ENCODE measurements at places on chromosomes 4 and X.

DNA sequence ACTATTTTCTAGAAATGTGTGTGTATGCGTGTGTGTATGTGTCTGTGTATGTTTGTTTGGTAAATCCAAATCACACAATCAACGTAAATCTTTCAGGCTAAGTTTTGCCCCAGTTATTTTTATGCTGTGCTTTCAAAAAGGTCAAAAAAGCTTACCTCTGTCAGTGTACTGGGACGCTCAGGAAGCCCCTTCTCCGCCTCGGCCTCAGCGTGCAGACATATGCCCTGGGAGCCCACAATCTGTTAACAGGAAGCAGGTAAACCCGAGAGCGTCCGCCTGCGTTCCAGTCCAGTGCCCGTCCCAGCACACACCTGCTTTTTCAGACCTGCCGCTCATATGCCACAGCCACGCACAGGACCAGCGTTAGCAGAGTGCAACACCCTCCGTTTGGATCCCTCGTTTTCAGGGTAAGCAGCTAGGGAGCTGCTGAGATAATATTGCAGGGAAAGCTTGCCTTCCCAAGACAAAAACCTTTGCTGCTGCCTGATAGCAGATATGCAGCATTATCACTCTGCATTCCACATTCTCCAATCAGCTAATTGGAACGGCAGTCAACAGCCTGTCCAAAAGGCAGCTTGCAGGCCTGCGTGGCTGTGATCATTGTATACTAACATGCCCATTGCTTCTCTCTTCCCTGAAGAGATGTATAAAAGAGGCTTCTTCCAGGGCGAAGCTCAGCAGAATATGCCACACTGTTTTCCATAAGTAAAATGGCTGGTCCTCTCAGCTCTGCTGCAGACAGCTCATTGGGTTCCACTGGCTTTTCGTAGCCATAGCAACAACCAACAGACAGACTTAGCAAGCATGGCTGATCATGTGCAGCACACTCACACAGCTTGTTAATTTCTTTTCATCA is at the start of gene SORBS2:
Gene SORBS2, minus strand, starts transcription at position 686 of the 856 bp plus-strand sequence. CDS start 121,623 bp downstream, outside the sequence.
- DNase-seq = peak; percentile 80

GRCh38 chrX:119602701-119603255 is 3.4 kb downstream of the NKRF start:
- no peak for DNase-seq

- DNase-seq = no peak
These were observed 330.3 kb downstream of the PDHA2 start for GRCh38 chr4:96170198-96170597.

GRCh38 chr4:37865450-37865849 is 25.4 kb upstream of the TBC1D1 start:
- DNase-seq = no peak

- DNase-seq = no peak
These were observed 33.9 kb downstream of the CASK start for GRCh38 chrX:41889317-41890025.

DNA sequence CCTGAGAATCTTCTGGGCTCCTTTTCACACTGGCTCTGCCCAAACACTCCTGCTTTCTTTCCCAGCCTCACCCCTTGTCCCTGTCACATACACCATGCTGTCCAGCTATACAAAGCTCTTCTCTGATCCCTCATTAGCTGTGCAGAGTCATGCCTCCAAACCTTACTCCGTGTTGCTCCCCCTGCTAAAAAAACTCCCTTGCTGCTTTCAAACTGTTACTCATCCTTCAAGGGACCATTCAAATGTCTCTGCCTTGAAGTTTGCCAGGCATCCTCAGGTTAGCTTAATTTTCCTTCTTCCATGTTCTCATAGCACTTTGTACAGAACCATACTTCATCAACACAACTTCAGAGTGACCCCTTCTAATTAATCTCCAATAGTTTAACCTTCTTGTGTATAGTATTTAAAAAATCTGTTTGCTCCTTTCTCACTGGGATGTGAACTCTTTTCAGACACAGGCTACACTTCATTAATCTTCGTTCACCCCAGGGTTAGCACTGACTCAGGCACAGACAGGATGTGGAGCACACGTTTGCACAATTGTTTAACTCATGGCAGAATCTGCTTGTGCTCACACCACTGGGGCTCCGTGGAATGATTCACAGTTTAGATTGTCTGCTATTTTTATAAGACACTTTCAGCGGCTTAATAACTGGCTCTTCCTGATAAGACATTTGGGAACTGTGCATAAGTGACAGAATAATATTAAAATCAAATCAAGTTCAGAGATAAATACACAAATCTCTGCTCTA is 21.4 kb upstream of the SEL1L3 start:
- DNase-seq = no peak

DNA sequence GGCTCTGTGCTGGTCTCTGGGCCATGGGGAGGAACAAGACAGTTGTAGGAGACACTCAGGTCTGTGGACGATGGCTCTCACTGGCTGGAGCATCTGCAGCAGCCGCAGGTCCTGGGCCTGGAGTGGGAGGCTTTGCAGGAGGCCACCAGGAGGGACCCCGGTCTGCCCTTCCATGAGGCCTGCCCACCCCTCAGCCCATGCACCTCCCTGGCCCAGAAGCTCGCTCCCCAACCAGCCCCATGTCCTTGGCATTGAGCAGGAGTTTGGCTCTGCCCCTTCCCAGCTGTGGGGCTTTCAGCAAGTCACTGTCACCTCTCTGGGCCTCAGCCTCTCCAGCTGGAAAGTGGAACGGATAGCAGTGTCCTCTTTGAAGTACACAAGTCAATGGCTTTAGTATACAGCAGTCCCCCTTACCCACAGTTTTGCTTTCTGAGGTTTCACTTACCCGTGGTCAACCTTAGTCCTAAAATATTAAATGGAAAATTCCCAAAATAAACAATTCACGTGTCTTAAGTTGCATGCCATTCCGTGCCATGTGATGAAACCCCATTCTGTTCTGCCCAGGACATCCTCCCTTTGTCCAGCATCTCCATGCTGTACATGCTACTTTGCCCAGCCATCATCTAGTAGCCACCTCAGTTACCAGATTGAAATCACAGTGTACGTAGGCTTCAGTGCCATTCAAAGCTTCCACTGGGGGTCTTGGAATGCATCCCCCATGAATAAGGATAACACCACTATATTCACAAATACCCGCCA is 104.0 kb downstream of the CPZ start:
- no peak for DNase-seq

DNA sequence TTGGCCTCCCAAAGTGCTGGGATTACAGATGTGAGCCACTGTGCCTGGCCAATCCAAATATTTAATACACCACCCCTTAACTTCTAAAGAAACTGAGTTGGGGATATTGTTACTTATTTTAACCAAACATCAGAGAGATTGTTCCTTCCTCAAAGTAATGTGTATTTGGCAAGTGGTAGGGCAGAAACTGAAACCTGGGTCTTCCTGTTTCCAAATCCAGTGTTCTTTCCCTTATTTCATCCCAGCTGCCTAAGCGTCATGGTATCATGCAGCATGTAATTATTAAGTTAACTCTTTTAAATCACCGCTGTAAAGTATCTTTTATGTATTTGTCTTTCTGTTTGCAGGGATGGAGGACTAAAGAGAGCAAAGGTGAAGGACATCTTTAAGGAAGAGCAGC is 68.4 kb downstream of the GPAT3 start:
- no peak for DNase-seq

DNA sequence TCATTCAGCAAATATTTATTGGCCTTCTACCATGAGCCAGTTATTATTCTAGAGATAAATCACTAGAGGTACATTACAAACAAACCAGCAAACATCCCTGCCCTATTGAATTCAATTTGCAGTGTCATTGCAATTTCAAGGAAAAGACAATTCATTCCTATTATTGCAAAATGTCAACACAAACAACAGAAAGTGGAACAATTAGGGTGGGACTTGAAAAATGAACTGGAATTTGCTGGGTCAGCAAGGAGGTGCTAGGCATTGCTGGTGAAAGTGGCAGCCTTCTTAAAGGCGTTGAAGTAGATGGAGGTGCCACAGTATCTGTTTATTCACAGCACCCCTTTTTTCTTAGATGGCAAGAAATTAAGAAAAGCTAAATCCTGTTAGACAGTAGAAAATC is 224.0 kb upstream of the BMP3 start:
- no peak for DNase-seq

DNA sequence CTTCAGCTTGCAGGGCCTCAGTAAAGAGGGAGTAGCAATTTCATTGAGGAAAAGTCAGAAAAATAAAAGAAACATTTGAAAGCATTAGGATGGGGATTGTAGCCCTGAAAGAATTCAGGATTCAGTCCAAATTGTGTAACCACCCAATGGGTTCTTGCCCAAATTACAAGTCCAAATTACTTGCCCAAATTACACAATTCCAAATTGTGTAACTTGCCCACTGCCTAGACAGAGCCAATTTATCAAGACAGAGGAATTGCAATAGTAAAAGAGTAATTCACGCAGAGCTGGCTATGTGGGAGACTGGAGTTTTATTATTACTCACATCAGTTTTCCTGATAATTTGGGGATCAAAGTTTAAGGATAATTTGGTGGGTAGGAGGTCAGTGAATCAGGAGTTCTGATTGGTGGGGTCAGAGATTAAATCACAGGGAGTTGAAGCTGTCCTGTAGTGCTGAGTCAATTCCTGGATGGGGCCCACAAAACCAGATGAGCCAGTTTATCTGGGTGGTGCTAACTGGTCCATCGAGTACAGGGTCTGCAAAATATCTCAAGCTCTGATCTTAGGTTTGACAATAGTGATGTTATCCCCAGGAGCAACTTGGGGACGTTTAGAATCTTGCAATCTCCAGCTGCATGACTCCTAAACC is 18.1 kb upstream of the PAGE5 start:
- DNase-seq = no peak

GRCh38 chr4:39731908-39732307 is 34.0 kb downstream of the UBE2K start:
- no peak for DNase-seq

DNA sequence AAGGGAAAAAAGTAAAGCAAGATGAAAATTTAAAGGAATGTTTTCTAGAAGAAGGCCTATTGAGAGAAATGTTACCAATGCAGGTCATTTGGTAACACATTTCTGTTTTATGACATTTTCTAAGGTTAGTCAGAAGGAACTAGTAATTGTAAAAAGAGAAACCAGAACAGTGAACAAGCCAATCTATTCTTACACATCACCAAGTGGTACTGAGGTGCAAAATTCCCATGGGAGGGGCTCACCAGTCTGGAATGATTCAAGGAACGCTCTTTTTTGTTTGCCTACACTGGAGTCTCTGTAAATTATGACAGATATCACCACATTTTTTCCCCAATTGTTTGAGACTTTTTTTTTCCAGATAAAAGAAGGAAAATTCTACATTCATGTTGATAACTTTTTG is 404.7 kb upstream of the CNKSR2 start:
- DNase-seq = no peak

- DNase-seq = no peak
These were observed 55.2 kb downstream of the ADAM29 start for GRCh38 chr4:174973336-174973735.

- peak; percentile 94 for DNase-seq
These were observed at the start of gene TMEM144 for GRCh38 chr4:158209825-158210807. TSS of gene TMEM144 (plus strand) at chr4:158210486. CDS start at chr4:158212668, 2,182 bp downstream.

DNA sequence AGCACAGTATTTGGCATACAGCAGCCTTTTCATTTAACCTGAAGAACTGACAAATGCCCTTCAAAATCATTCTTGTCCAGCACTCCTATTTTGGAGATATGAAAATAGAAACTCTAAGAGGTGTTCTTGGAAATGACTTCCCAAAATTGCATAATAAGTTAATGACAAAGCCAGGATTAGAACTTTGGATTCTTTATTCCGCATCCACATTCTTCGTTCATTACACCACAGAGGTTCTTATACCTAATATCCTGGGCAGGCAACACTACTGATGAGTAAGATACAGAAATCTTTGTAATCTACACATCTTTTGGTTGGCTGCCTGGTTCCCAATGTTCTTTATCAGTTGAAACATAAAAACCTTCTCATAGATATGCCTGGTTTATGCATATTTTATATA is 5.9 kb downstream of the COL25A1 start:
- no peak for DNase-seq

DNA sequence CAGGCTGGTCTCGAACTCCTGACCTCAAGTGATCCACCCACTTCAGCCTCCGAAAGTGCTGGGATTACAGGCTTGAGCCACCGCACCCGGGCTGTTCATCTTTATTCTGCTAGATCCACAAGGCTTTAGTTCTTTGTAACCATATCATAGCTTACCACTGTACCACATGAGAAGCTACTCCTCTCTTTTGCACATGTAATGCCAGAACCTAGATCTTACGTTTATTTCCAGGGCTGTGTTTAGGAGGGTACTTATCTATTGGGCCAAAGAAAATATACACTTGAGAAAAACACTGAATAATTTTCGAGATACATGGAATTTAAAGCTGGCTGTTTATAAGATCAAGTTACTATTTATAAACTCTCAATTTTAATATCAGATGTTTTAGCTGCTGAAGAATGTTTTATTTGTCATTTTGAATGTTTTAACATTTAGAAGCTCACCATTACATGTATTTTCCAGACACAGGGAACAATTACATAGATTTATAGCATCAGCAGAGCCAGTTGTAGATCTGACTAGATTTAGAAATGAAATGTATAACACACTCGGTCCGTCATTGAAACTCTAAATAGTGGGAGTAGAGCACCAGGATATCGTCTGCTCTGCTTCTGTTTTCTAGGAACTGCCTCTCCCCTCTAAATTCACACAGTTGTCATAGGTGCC is 155.3 kb upstream of the HAND2 start:
- DNase-seq = no peak

- no peak for DNase-seq
These were observed 129.3 kb downstream of the CPEB2 start for GRCh38 chr4:15131551-15131950.

DNA sequence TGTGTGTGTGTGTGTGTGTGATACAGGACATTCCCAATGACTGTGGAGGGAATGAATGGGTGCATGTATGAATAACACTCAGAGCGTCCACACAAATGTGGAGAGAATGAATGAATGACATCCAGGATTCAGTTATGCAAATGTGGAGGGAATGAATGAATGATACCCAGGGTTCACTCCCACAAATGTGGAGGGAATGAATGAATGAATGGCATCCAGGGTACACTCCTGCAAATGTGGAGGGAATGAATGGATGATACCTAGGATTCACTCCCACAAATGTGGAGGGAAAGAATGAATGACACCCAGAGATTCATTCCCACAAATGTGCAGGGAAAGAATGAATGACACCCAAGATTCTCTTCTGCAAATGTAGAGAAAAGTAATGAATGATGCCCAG is 36.0 kb upstream of the ASMTL start:
- no peak for DNase-seq

DNA sequence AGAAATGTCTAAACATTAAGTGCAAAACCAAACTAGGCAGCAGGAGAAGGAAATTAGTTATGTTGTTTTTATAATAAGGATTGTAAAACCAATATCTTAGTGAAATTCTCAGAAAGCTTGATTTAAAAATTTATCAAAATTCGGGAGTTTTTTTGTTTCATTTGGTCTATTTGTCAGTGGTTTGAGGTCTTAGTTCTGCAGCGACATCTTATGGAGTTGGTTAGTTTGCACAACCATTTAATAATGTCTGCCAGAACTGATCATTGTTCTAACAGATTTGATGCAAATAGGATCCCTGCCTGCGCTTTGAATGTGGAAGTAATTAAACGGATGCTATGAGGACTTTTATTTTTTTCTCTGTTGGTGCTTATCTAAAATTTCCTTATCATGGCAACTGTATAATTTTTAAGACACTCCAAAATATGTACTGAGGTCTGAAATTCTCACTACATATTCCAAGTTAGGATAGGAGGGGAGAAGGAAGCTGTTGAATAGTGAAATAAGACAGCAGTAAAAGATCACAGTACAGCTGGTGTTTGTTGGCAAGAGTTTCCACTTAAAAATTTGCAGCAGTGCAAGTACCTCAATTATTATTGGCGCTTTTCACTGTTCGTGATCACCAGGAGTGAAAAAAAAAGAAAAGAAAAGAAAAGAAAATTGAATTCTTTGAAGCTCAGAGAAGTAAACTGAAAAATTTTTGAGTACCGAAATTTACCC is 2521.4 kb downstream of the ARAP2 start:
- DNase-seq = no peak

Measured in body of pancreas (tissue), 4 donors.